ENCODE measurements at places on chromosomes 4 and X.

GRCh38 chr4:32544846-32545245 lies 1824.7 kb downstream of the PCDH7 start:
- DNase-seq, result no peak

GRCh38 chr4:78971326-78971725 lies 32.1 kb upstream of the PAQR3 start:
- DNase-seq, result no peak

GRCh38 chr4:70629469-70630090 lies 1.0 kb downstream of the ENAM start:
- DNase-seq, result no peak

DNA sequence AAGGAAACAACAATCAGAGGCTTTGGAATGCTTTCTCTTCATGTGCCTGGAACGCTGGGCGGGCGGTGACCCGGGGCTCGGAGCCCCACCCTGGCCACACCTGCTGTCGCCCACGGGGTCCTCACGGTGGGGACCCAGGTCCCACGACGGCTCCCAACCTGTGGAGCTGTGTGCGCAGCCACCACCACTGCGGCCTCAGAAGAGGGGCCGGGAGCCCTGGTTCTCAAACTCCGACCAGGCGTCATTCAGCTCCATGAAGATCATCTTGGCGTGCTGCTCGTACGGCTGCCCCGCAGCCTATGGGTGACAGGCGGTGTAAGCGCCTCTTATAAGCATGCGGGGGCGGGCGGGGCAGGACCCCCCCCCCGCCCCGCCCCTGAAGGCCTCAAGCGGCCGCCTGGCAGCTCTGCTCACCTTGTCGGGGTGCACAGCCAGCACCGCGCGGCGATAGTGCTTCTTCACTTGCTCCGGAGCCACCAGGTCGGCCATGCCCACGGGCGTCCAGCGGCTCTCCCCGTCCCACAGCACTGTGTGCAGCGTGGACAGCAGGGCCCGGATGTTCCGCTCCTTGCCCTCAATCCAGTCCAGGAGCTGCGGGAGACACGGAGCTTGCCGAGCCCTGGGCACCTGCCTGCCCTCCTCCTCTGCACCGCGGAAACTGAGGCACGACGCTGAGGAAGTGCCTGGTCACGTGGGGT lies 23.7 kb upstream of the CPLX1 start:
- DNase-seq, result no peak

DNA sequence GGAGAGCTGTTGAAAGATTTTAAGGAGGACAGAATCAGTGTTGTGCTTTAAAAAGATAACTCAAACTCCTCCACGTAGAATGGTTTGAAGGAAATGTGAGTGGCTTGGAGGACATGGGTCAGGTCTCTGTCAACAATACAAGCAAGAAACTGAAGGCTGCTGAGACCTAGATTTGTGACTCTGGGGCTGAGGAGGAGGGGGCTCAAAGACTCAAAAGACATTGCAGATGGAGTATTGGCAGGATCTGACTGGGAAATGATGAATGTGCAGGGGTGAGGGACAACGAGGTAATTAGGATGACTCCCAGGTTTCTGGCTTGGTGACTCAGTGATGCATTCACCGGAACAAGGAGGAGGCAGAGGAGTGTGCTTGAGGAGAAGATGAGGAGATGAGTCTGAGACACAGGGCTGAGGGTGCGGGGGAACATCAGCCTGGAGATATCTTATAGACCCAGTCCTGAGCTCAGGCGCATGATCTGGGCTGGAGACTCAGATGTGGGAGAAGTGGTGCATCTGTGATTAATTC lies 3.3 kb upstream of the RPS4X start:
- DNase-seq, result no peak

- DNase-seq, result no peak
Observed at GRCh38 chrX:106246511-106246910, 78.4 kb downstream of the PWWP3B start.

GRCh38 chrX:127138218-127138617 lies 318.7 kb downstream of the PRR32 start:
- no peak for DNase-seq

DNA sequence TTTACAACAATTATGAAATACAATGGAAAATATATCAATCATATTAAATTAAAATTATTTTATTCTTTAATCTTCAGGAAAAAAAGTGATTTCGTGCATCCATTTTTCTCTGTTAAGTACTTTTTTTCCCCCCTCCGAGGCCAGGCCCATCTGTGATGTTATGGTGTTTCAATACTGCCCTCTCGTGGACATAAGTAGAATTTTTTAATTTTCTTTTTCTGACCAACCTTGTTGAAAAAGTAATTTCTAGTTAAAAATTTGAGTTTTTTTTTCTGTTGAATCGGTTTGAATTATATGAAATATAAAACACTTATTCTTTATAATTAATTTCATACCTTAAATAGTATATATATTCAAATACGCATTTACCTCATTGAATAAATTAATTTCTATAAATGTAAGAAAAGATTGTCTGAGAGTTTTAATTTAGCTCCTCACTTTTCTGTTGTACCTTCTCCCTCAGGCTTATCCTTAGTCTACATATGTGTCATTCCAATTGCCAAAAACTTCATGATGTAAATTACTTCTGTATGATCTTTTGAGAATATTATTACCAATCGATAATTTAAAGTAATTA lies 175.8 kb upstream of the TECRL start:
- no peak for DNase-seq

DNA sequence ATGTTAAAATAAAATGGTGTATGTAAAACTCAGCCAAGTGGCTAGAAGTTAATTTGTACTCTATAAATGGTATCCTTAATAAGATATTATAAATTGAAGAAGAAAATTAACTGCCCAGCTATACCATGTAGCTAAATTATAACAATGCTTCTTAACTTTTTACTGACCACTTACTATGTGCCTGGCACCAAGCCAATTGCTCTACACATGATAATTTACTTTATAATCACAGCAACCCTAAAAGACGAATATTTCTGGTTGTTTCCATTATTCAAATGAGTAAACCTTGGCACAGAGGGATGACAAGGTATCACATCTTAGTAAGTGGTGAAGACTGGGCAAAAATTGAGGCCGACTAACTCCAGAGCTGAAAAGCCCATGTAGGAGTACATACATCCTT lies 1506.6 kb downstream of the PCDH7 start:
- no peak for DNase-seq

- DNase-seq, result peak; percentile 31
Observed at GRCh38 chr4:77203380-77204197, 46.6 kb downstream of the CCNG2 start.

DNA sequence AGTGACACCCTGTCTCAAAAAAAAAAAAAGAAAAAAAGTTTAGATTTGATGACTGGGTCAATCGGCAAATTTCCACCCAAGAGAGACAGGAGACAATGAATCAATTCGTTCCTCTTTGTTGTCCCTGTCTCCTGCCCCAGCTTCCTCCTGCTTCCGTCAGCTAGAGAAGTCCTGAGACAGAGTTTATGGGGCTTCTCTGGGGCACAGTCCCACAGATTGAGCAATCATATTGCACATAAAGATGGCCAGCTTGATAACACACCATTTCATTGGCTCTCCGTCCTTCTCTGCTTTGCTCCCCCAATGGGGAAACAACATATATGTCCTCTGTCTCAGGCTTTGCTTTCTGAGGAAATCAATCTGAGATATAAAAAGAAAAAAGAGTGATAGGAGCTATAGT lies 78.4 kb upstream of the FUNDC1 start:
- DNase-seq, result no peak

DNA sequence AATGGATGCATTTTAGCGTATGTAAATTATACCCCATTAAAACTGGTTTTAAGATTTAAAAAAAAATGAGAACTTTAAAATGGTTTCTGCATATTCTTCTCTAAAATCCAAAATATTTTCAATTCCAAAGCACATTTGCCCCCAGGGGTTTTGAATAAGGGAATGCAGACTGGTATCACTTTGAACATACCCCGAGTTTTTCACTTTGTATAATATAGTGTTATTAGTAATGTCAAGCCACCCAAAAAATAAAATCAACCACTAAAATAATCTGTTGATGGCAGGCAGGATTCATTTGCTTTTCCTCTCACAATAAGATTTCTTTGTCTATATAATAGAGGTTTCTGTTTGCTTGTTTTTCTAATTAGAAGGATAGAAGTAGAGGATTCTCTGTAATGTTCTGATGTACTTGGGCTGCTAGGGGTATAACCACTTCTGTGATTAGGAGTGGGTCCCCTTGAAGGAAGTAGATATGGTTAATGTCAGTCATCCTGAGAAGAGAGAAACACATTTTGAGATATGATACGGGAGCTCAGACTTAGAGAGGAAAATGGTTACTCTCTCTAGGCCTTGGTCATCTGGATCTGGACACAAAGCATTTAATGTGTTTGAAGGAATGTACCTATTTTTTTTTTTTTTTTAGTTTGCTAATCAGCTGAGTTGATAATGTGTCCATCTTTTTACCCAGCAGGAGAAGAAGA lies 9.3 kb upstream of the LIN54 start:
- DNase-seq, result no peak

Data from stimulated activated CD4-positive, alpha-beta T cell treated with anti-CD3 and anti-CD28 coated beads, TNF-alpha, amount 100 ng/mL, for 1 hour (primary cell).